ENCODE measurements at places on chromosomes 1 and 21.

GRCh38 chr1:205375835-205376545 is 19.3 kb upstream of the KLHDC8A start:
- DNase-seq = peak; percentile 69

DNA sequence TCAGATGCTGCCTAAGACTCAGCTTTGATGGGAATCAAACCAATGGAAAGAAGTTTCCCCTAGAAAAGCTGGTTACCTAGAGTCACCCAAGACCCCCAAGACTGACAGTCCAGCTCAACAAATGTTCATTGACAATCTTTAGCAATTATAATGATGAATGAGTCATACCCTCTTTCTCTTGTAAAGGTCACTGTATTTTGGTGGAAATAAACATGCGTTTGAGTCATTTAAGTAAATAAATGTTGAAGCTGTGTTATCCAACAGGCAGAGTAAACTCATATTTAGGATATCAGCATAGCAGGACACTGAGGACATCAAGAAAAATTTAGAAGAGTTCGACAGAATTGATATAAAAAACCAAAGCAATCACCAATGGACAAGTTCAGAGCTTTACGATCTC is 295.9 kb downstream of the RGS7 start:
- no peak for DNase-seq

DNA sequence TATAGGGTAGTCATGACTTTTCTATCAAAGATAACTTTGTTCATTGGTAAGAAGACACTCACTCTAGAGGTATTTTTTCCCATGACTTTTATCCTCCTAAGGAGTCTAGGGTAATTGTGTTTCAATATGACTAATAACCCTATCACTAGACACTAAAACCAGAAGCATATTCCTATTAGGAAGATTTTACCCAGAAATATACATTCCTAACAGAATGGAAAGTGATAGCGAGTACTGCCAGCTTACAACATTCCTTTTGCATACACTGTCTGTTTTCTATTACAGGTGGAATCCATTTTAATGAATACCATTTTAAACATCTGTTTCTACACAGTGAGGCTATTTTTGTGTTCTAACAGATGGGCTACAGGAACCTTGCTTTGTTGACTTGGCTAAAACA is 31.4 kb upstream of the C1orf185 start:
- no peak for DNase-seq

DNA sequence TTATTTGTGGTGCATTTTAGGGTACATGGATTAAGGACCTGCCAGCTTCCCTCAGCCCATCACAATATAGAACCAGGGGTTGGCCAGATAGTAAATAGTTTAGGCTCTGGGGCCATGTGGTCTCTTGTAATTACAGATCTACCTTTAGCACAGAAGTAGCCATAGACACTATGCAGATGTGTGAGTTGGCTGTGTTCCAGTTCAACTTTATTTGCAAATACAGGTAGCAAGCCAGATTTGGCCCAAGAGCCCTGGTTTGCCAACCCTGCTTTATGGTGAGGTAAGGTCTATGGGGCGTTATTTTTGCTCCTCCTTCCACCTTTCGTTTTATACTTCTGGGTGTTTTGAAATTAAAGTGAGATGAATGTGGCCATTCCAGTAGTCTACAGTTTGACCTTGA is 48.7 kb downstream of the MRPS6 start:
- no peak for DNase-seq

- DNase-seq = no peak
Measured at GRCh38 chr21:32648165-32648564, 36.0 kb upstream of the CFAP298 start.

- DNase-seq = peak; percentile 14
Measured at GRCh38 chr1:115879977-115880376, 39.1 kb upstream of the NHLH2 start.

DNA sequence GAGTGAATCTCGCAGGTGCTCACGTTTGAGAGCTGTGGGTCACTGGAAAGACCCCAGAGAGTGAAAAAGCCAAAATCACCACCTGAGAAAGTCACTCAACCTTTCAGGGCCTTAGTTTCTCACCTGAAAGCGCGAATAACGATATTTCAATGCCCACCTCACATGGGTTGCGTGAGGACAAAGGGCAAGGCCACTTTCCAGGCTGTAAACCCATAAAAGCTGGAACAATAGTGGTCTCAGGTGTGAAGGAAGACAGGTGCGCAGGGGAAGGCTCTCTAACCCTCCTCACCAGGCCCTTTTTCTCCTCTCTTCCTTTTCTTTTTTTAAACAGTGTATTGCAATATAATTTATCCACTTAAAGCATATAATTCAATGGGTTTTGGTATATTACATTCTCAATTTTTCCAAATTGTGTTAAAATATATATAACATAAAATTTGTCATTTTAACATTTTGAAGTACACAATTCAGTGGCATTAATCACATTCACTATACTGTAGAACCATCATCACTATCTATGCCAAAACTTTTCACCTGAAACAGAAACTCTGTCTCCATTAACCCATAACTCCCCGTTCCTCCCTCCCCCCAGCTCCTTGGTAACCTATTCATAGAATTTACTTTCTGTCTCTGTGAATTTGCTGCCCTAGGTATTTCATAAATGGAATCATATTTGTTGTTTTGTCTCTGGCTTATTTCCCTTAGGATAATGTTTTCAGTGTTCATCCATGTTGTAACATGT is 118.4 kb upstream of the TNR start:
- DNase-seq = no peak

GRCh38 chr1:175287377-175287776 is 94.8 kb upstream of the KIAA0040 start:
- peak; percentile 7 for DNase-seq

DNA sequence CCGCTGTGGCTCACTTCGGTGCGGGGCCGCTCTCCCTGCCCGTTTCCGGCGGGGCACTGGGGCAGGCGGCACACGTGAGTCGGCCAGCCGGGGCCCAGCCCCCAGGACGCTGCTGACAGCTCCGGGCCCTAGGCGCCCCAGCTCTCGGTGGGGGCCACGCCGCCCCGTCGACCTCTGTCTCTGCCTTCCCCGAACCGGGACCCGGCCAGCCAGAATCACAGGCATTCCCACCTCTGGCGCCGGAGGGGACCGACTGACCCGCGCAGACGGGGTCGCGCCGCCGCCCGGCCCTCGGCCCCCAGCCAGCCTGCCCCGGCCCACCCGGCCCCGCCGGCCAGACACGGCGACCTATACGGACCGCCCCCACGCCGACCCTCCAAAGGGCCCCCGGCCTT is 755 bp downstream of the SCMH1 start:
- peak; percentile 43 for DNase-seq

DNA sequence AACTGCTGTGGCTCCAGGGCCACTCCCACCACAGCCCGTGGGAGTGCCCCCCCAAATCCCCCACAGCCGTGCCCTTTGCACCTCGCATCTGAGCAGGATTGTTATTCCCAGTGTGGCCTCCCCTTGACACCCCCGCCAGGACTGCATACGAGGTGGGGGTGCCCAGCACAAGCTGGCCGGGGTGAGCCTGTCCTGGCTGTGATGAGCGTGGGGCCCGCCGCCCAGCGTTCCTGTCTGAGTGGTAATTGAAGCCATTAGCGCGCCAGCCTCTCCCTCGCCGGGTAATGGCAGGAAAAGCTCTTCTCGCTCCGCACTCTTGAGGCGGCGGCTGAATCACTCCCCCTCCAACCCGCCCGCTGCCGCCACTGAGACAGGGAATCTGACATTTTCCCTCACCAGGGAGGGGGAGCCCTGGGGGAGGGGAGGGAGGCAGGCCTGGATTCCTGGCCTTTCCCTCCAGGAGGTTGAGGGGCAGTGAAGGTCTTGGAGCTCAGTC is 27.7 kb downstream of the PTPRF start:
- no peak for DNase-seq

DNA sequence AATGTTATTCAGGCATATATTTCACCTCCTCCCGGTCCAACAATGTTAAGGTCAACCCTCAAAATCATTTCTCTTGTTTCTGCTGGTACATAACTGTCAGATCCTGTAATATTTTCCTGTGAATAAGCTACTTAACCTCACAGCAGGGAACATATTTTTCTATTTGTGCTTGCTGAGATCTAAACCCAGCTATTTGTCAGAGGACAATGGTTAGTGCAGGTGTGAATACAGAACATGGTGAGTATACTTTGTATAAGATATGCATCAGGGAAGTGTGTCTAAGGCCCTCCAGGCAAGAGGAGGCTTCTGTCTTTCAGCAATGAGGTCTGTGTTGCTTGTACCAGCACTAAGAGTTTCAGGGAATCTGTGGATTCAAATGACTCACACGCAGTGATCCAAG is 970.6 kb downstream of the NCAM2 start:
- DNase-seq = no peak

DNA sequence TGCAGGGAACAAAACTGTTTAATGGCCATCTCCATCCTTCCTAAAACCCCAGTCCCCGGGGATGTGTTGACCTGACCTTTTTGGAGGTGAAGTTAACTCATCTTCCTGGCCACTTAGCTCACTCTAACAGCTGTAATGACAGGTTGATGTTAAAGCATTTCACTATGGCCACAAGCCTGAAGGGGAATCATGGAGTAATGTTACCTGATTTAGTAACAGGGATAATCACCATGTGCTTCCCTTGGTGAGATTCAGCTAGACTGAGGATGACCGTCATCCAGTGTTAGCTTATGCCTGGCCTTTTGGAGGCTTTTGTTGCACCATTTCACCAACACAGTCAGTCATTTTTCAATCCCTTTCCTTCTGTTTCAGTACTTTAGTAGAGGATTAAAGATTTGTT is 64.3 kb upstream of the RAVER2 start:
- no peak for DNase-seq

GRCh38 chr1:21319447-21320407 is 29.5 kb upstream of the ECE1 start:
- no peak for DNase-seq

GRCh38 chr1:27314169-27314568 is 7.8 kb upstream of the TMEM222 start:
- no peak for DNase-seq

DNA sequence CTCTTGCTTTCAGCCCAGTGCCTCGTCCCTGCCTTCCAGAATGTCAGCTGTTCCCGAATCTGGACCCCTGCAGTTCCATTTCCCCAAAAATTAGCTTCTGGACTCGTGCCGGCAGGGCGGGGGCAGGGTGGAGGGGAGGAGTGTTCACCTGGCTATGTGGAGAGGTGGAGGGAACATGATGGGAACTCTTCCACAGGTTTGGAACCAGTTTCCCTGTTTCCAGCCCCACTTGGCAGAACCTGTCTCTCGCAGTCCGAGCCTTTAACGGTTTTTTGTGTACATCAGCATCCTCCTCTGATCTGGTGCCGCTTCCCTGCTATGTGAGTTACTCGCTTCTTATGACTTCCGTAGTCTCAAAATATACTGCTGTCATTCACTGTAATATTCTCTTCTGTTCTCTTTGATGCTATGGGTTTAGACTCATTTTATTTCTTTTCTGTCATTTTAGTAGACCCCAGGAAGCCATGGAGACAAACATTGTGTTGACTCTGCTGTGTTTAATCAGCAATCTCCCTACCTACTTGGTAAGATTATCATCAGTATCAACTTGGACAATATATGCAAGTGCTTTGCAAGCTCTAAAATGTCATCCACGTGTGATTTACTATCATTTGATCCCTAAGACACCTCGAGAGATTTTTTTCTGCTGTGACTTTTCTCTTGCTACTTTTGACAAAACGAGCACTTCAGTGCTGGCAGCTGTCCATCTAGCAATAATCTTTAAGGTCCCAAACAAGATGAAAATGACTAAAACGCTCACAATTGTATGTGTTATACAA is 33.3 kb upstream of the HNRNPU start:
- DNase-seq = no peak

DNA sequence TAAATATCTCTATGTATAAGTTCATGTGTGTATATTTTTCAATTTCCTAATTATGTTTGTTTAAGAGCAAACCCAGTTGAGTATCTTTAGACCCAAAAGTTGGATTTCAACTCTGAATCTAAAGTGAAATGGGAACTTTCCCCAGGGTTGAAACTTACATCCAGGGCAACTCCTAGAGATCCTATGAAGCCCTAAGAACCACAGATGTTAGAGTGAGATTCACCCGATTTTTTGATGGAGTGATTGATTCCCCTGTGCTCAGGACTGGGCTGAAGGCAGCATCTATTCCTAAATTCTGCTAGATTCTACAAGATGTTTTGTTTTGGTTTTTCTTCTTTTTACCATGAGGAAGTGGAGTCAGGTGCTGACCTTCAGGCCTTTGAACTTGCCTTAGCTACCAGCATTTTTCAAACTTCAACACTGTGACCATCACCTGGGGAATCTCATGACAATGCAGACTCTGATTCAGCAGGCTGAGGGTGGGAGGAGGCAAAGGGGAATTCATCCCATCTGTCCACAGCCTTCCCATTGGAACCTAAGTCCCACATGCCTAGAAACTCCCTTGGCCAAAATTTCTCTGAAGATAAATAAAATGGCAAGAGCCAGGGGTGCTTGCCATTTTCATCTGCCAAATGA is 145.5 kb downstream of the ETS2 start:
- no peak for DNase-seq

- no peak for DNase-seq
Measured at GRCh38 chr21:33042812-33043211, 17.1 kb downstream of the OLIG2 start.

- DNase-seq = no peak
Measured at GRCh38 chr1:179197690-179198297, 31.7 kb downstream of the ABL2 start.

DNA sequence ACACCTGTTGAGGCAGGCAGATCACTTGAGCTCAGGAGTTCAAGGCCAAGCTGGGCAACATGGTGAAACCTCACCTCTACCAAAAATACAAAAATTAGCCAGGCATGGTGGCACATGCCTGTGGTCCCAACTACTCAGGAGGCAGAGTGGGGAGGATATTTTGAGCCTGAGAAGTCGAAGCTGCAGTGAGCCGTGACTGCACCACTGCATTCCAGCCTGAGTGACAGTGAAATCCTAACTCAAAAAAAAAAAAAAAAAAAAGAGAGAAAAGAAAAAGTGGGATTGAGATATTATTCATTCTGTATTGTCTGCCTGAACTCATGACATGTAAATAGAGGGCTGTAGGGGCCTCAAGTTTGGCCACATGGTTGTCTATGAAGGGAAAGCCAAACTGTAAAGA is 37.3 kb downstream of the WNT2B start:
- DNase-seq = no peak

GRCh38 chr1:28395181-28395580 is 25.6 kb downstream of the PHACTR4 start:
- DNase-seq = no peak

- no peak for DNase-seq
Measured at GRCh38 chr1:85330711-85331290, 54.4 kb upstream of the BCL10 start.

- DNase-seq = no peak
Measured at GRCh38 chr1:2520806-2521205, 5.6 kb downstream of the PANK4 start.

GRCh38 chr1:4756851-4757580 is 102.6 kb downstream of the AJAP1 start:
- DNase-seq = no peak

DNA sequence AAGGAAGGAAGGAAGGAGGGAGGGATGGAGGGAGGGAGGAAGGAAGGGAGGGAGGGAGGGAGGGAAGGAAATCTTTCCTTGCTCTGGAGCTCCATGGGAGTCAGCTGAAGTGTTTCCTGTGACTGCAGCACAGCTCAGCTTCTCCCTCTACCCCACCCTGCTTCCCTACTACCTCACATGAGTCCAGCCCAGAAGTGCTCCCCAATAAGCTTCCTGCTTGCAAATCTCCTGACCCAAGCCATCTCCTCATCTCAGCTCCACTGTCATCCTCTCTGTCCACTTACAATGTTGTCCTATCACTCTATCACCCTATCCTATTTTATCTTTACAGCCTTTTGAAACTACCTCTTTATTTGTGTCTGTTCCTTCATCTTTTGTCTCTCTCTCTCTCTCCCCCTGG is 52.9 kb upstream of the SSBP3 start:
- no peak for DNase-seq
